Tongue (tissue), 3 donors: ENCODE measurements at places on chromosomes 6 and 20. TPM values are rescaled to one million over a fixed set of nuclear protein-coding genes. Genes with fewer than 3 reads are reported as not detected.
A peak's percentile ranks its signal among the peaks of the same experiment; 100 is the strongest.

Gene TFAP2A
- total RNA-seq, result 6.7 TPM

GRCh38 chr6:104711371-104711770 is 148.3 kb downstream of the HACE1 start:
- DNase-seq, result peak; percentile 6

DNA sequence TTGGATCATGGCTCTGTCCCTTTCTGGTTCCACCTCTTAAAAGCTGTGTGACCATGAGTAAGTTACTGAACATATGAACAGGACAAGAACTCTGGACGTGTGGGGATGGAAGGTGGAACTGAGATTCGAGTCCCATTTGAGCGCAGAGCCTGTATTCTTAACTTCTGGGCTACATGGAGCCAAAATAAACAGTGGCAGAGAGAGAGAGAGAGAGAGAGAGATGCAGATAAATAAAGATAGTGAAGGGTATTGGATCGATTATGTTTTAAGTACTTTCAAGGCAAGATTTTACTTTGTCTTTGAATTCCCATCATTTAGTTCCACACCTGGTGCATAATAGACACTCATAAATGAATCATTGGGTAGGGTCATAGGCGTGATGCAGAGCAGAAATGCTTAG is 39.7 kb downstream of the SLC35D3 start:
- no peak for DNase-seq

- no peak for DNase-seq
Observed at GRCh38 chr6:2183246-2183645, 62.2 kb downstream of the GMDS start.

- DNase-seq, result peak; percentile 35
Observed at GRCh38 chr20:54711071-54711470, 235.7 kb downstream of the DOK5 start.
